Activated CD4-positive, alpha-beta T cell treated with anti-CD3 and anti-CD28 coated beads, Interleukin-2, amount 50 U/mL, for 48 hours (primary cell): ENCODE measurements at places on chromosomes 1 and 21.

- DNase-seq, result no peak
Measured at GRCh38 chr1:21337928-21338572, 47.8 kb upstream of the ECE1 start.

DNA sequence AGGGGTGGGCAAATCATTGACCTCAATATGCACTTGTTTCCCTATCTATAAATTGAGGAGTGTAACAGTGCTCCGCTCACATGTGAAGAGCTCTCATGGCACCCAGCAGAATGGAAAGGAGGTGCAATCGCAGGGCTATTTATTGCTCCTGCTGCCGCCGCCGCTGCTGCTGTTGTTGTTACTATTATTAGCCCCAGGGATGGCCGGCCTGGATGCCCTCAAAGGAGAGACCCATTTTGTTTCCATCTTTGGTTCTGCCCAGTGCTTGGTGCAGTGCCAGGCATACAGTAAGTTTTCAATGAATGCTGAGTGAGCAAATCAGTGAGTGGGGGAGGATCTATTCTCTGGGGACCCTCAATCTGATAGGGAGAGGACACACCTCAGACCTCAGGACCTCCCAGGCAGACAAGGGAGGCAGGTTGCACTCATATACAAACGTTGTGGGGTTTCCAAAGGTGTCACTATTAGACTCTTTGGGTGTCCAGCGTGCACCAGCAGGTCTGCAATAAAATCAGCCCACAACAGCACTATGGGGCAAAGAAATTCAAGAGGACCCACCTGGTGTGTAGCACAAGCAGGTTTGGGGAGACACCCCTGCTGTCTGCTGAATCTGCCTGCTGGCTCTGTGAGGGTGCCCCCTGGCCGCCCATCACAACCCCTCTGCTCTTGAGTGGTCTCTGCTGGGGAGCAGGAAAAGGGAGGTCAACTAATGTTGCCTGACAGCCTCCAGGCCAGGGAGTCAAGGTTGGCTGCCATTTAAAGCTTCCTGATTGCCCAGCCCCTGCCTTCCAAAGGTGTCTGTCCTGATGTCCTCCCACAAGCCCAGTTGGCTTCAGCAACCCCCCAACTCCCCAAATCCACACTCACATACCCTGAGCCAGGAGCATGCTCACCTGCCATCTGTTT is 136.3 kb downstream of the ACTL8 start:
- no peak for DNase-seq

DNA sequence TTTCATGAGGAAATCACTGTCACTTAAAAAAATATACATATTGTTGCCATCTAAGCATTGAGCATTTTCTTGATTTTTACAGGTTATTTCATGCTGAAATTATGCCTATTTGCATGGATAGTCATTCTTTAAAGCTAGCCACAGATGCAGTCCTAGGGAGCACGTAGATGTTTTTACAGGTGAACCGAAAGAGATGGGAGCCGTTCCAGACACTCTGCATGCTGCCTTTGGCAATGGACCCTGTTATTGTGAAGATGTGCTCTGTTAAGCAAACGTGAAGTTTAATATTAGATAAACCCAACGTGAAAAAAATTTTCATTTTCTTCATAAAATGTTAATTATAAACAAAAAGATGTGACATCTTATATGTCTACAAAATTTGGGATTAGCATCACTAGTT is 7.1 kb downstream of the PROX1 start:
- no peak for DNase-seq

- DNase-seq, result no peak
Measured at GRCh38 chr1:22210636-22211035, 67.7 kb upstream of the WNT4 start.

- DNase-seq, result peak; percentile 51
Measured at GRCh38 chr1:156103521-156103947, 11.0 kb upstream of the LMNA start.

- no peak for DNase-seq
Measured at GRCh38 chr1:28032281-28032680, 56.1 kb downstream of the EYA3 start.

GRCh38 chr1:15435239-15436077 is 2.8 kb upstream of the CTRC start:
- no peak for DNase-seq

- no peak for DNase-seq
Measured at GRCh38 chr1:64838486-64838885, 93.6 kb downstream of the RAVER2 start.

DNA sequence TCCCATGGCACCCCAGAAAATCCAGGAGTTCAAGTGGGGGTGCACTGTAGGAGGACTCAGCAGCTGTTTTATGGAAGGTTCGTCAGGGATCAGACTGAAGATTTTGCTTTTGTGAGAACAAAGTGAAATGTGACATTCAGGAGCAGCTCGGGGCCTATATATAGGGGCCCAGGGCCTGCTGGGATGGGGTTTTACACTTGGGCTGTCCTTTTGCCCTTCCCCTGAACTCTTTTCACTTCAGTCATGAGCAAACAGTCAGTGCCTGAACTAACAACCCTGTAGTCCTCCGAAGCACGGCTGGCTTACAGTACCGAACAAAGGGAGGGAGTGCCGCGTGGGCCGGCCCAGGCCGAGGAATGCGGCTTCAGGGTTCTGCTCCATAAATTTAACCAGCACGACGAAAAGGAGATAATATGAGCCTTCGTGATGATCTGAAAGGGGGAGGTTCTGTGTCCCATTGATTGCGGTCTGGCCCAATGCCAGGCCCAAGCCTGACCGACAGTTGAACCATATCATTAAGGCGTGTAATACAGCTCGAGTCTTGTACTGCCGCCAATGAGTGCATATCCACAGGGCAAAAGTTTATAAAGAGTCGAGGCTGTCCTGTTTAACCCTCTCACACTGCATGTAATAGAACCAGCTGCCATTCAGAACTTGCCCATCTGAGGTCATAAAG is 139.9 kb downstream of the DHRS3 start:
- peak; percentile 30 for DNase-seq

DNA sequence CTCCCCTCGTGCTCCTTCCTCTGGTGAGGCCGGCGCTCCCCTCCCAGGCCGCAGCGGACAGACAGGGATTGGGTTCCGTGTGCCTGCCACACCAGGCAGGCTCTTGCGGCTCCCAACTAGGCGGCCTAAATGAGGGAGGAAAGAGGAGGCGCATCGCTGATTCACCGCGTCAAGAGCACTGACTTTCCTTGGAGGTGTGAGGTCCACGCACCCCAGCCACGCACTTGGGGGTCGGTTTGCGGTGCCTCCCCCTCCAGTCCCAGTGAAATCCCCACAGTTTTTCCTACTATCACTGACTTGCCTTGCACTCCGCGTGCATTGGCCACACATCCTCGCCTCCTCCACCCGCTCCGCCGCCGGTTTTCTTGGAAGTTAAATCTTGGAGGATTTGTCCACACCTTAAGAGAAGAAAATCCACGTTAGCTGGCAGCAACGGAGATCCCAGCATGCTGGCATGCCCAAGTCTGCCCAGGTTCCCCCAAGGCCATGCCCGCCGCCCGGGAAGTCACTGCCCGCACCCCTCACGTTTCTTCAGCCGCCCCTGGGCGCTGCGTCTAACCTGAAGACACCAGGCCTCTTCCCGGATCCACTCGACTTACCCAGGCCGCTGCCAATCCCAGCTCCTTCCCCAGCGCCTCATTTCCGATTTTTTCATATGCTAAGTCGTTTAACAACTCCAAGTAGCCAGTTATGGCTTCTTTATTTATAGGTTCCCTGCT is 1.1 kb upstream of the FOXD3 start:
- DNase-seq, result no peak

DNA sequence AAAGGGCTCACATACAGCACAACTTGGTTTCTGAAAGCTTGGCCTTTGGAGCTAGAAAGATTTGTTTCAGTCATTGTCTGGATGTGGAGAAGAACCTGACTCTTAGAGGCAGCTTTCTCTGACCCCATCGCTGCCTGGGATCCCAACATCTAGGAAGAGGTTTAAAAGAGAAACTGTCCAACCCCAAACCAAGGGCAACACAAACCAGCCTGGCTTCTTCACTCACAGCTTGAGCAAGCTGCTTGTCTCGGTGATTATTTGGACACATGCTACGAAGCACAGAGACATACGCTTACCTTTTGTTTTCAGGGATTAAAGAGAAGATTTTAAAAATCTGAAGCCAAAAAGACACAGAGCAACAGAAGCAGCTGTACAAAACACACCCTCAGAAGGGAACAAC is 109.8 kb downstream of the ETS2 start:
- DNase-seq, result no peak

DNA sequence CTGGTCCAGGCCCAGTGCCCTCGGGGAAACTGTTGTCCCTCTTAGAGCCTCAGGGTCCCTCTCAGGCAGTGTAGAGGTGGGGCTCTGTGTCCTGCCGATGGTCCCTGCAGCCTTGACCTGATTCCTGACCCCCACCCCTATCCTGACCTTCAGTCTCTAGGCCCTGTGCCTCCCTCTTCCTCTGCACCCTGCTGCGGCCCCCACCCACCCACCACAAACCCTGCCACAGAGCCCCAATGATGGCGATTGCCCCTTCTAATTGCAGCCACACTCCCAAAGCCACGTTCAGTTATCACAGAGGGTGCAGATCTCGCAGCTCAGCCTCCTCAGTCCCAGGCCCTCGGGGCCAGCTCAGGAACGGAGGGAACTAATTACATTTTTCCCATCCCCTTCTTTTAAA is 99.7 kb downstream of the PAX7 start:
- no peak for DNase-seq

DNA sequence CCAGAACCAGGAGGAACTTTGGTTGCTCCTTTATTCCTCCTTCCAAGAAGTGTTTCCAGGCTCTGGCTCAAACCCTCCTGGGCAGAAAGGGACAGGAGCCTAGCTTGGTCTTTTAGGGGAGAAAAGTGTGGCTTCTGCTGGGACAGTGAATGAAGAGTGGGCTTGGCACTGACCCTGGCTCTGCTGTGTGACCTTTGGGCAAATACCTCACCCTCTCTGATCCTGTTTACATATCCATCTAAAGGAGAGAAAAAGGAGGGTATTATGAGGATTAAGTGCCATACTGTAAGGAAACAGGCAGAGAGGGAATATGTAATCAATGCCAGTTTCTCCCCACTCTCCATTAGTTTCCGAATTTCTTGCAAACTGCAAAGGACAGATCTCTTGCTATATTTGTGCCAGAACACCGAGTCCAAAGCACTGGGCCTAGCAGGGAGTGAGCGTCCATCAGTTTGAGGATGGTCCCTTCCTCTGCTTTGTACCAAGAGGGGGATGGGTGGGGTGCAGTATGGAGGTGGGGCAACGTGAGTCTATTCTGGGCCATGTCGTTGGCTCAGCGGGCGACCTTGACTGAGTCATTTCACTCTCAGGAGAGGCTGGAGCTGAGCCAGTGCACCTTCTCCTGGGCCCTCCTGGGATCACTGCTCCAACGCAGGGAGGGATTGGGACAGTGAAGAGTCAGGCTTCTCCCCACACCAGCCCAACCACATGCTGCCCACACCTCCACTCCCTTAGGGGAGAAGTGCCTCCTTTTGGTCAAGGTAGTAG is 38.4 kb downstream of the IGSF21 start:
- DNase-seq, result no peak

- DNase-seq, result no peak
Measured at GRCh38 chr1:76390456-76390855, 315.9 kb downstream of the ST6GALNAC3 start.

GRCh38 chr1:104765085-104765484 is 1015.4 kb downstream of the AMY1C start:
- DNase-seq, result no peak

DNA sequence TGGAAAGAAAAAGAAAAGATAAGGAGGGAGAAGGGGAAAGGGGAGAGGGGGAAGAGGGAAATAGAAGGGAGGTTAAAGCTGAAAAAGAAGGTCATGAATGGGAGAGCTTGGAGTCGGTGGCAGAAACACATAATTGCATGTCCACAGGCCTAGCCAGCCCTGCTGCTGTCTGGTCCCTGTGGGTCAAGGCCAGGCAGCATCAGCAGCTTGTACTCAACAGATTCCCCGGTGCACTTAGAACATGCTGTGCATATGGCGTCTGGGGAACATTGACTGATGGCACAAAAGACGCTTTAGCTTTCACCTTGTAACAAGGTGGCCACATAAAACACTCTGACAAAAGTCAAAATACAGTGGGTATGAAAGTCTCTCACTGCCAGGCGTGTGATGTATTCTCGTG is 25.9 kb downstream of the COG2 start:
- no peak for DNase-seq

DNA sequence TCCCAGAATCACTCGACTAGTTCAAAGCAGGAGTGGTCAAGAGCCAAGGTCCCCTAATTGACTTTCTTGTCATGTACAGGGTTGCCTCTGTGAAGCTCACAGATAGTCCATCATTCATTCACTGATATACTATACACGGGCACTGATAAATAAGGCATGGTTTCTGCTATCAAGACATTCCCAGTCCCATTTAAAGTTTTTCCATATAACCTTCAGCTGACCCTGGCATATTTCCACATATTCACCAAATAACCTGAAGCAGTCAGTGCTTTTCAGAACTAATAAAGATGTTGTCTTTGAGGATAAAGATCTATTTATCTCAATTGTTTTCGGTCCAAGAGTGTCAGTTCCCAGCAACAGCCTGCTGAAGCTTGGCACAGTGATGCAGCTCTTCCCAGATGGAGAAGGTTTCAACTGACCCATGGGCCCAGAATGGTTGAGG is 173.4 kb downstream of the ZZZ3 start:
- DNase-seq, result no peak

DNA sequence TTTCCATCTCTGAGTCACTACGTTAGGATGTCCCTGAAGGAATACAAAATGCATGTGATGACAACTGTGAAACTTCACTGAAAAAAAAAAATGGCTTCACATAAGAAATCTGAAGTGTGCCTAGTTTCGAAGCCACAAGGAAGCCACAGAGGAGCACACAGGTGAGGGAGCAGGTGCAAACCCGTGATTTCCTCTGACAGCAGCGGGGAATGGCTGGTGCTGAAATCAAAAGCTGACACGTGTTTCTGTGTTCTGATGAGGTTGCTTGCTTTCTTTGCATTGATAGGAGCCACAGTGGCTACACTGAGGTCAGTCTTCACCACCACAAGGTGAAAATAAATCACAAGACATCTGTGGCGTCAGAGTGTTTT is 105.7 kb upstream of the TLR5 start:
- no peak for DNase-seq

- DNase-seq, result no peak
Measured at GRCh38 chr1:62263006-62263813, 56.0 kb downstream of the KANK4 start.

GRCh38 chr1:24416666-24417391 is 1.2 kb downstream of the NIPAL3 start:
- peak; percentile 34 for DNase-seq

GRCh38 chr1:202255343-202255742 is 61.7 kb downstream of the LGR6 start:
- DNase-seq, result no peak
